ENCODE measurements at places on chromosomes 1 and 21.

GRCh38 chr21:19256934-19257660, 853.5 kb upstream of the TMPRSS15 start:
- no peak for DNase-seq

- DNase-seq = no peak
These were observed 508.8 kb downstream of the PLPP3 start for GRCh38 chr1:56070601-56071000.

GRCh38 chr1:223538981-223539380, 126.5 kb downstream of the CAPN8 start:
- DNase-seq = no peak

DNA sequence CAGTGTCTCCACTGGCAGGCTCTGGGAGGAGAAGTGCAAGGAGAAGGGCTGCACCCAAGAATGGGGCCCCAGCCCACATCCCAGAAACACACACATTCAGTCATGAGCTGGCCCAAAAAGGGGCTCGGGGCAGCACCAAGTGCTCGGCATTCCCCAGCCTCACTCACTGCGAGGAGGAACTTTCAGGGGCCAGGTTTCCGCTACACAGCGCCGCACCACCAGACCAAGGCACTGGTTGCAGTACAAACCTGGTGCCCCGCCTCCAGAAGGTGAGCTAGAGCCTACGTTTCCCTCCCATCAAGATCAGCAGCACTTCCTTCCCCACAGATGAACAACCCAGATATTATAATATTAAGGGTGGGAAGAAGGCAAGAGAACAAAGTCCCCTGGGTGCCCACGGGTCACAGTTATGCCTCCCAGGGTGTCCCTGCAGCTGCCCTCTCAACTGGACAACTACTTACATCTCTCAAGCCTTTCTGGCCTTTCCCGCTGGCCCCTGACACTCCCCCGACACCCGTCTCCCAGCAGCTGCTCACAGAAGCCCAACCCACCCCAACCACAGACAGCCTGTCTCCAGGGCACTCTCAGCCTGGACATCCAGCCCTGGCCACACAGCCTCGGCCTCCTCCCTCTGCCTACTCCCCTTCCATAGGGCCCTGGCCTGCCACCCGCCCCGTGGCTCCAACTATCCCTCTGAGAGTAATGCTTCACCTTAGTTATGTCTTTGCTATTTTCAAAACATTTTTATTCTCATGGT, 3.8 kb downstream of the PBXIP1 start:
- no peak for DNase-seq

GRCh38 chr1:94884507-94884906, 42.4 kb downstream of the CNN3 start:
- no peak for DNase-seq
